ENCODE measurements at places on chromosomes 6 and 20.

GRCh38 chr6:31453259-31453658 lies 44.7 kb upstream of the MICB start:
- DNase-seq, result no peak

GRCh38 chr6:19557191-19557590 lies 280.0 kb upstream of the ID4 start:
- DNase-seq, result no peak

- DNase-seq, result no peak
Observed at GRCh38 chr6:123480986-123481385, 155.8 kb downstream of the TRDN start.

- no peak for DNase-seq
Observed at GRCh38 chr20:11159728-11160127, 485.9 kb upstream of the JAG1 start.

DNA sequence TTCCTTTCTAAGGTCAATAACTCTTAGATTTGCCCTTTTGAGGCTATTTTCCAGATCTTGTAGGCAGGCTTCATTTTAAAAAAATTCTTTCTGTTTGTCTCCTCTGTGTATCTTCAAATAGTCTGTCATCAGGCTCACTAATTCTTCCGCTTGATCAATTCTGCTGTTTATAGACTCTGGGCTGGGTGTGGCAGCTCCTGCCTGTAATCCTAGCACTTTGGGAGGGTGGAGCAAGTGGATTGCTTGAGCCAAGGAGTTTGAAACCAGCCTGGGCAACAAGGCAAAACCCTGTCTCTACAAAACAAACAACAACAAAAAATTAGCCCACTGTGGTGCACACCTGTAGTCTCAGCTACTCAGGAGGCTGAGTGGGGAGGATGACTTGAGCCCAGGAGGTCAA lies 40.0 kb upstream of the SCP2D1 start:
- DNase-seq, result no peak

- DNase-seq, result no peak
Observed at GRCh38 chr6:145213614-145214013, 521.7 kb downstream of the EPM2A start.

GRCh38 chr20:17560344-17561074 lies 9.4 kb upstream of the DSTN start:
- DNase-seq, result no peak

GRCh38 chr6:36688063-36688738 lies 9.4 kb upstream of the RAB44 start:
- DNase-seq, result no peak

DNA sequence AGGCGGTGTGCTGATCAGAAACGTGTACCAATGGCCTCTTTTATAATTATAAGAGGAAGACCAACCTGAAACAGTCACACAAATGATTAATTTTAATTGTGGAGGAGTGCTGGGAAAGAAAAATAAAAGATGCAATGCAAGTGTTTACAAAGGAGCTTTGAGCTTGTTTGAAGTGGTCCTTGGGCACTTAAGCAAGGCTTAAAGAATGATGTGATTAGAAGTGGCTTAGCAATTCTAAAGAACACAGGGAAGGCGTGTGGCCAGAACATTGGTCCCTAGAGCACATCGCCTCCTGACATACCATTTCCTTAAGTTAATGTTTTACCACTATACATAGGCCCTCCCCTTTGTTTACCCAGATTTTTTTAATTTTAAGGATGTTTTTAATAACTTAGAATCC lies 26.1 kb downstream of the PTPN1 start:
- no peak for DNase-seq

DNA sequence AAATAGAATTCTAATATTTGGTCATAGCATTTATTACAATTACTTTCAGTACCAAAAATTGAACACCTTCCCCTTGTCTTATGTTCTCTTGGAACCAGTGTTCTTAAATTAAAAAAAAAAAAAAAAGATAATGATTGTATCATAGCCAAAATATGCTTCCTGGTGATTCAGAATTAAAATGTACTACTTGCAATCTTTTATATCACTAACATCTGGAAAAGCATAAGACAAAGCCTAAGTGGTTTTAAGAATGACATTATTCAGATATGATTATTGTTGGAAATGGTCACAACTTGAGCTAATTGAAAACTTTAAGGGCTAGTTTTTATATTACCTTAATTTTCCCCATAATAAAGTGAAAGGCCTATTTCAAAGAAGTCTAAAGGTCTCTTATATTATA lies 493.3 kb upstream of the MARCKS start:
- DNase-seq, result no peak

DNA sequence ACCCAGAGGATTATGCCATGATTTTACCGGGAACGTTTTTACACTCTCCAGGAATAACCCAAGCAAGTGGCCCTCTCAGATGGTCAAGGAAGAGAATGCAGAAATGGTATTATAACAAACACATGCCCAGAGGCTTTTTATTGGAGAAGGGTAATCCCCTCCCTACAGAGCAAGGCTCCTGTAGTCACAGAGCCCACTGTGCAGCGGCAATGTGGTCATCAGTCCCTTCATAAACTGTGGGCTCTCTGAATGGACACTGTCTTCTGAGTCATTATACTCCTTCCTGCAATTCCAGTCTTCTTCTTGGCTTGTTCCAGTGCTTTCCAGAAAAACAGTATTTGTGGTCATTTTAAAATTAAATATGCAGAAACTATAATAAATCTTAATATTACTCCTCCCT lies 74.7 kb downstream of the LAMA4 start:
- no peak for DNase-seq

- DNase-seq, result no peak
Observed at GRCh38 chr6:13517116-13517515, 29.7 kb upstream of the GFOD1 start.

- no peak for DNase-seq
Observed at GRCh38 chr20:4788314-4788713, 66.6 kb downstream of the PRND start.

DNA sequence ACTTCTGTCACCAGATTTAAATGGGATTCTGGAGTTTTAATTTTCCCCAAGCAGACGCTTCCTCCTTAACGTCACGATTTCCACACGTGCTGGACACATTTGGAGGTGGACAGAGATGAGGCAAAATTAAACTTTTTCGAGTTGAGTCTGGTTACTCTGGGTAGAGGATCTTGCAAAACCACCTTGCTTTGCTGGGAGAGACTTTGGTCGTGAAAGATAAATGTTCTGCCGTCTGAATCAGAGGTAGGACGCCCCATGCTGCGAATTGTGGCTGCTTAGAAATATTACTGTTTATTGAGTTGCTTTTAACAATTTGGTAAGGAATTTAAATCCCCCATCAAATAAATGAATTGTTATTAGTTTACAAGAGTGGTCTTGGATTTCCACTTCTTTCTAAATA lies 46.8 kb downstream of the CTCFL start:
- DNase-seq, result no peak

DNA sequence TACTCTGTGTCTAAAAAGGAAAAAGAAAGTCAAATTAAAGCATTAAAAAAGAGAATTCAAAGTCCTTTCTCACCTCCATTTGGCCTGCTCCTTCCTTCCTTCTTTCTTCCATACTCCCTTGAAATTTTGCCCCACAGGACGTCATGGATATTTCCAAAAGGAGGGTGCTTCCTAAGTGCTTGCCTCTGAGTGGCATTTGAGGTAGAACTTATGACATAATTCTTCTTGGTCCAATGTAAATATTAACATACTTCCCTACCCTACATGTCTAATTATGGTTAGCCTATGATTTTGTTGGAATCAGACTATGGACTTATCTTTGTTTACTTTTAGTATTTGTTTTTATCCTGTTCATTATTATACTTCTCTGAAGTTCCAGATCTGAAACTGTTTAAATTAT lies 132.3 kb downstream of the PFDN4 start:
- DNase-seq, result no peak

DNA sequence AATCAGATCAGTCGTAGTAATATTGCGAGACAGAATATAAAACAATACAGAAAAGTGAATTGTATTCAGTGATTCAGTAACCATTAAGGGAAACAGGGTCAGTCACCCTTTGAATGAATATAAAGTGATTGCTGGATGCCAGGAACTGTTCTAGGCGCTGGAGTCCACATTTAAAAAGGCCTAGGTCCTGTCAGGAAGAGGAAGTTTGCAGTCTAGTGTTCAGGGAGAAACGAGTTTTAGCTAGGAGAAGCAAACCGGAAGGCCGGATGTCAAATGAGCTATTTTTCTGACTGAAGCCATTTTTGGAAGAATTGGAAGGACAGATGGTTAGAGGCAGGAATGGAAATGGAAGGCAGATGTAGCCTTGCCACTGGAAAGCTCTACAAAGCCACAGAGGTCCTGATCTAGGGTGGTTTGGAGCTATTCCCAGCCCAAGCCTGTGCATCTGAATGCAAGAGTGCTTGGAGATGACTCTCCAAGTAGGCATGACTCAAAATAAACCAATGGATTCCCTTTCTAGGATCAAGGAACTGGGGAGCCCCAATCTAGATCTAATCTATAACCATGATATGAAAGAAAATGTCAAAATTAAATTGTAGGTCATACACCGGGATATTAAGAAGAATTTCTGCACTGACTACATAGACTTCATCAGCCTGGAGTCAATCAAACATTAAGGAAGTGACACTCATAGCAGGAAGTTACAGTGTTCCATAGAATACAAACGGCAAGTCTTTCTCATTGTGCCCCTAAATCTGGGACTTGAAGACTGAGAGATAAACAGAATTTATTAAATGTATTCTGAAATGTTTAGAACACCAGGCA lies 36.8 kb upstream of the CDKAL1 start:
- DNase-seq, result no peak

- DNase-seq, result no peak
Observed at GRCh38 chr6:132316970-132317369, 84.3 kb downstream of the MOXD1 start.

DNA sequence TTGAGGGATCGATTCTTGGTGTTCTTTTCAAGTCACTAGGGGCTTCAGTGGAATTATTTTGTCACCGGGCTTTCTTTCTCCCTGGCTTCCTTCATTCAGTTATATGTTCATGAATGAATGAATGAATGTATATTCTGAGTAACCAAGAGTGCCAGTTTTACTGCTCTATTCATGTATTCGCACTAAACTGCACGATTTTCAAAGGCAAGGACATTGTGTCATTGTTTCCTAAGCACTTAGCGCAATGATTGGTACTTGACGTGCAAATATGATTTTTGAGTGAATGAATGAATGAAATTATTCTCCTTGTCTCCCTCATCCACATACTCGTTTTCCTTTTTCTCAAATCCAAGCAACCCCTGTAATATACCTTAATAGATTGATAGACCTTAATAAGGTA lies 822 bp downstream of the AFG1L start:
- DNase-seq, result no peak

DNA sequence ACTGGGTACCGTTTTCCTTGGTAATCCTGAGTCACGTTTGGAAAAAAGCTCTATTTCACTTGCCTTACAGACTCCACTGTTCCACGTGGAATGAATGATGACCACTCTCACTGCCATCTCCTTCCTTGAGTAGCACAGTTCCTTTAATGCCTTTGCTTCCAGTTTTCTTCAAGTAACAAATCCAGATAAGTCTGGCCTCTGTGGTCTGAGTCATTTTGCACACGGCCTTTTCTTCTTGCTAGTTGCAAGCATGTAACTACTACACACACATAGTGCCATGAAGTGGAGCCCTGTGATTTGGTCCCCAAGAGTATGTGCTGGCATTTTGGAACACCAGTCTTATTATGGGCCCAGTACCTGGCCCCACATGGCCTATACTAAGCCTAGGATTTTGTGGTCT lies 182.8 kb downstream of the SASH1 start:
- no peak for DNase-seq

DNA sequence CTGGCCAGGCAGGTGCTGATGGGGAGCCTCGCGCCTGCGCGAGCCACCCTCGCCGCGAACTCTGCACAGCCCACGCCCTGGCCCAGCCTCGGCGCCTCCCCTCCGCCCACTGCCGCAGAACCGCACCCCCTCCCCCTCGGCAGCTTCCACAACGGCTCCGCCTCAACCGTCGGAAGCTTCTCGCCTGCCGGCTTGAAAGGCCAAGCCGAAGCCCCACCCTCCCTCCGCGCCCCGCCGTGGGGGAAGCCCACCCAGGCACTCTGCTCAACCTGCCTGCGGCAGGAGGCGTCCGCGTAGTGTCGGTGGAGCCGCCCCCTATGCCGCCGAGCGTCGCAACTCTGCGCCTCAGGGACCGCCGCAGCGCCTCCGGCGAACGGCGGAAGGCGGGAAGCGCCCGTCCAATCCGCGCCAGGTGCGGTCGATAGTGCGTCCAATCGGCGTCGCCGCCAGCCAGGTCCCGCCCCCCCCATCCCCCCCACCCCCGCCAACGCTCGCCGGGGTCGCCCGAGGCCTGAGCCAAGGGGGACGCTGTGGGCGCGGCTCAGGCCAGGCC lies at the start of gene SYCP2:
TSS of gene SYCP2 (minus strand) at position 342 of the 553 bp plus-strand sequence. CDS start 11,224 bp downstream, outside the sequence.
- peak; percentile 25 for DNase-seq

DNA sequence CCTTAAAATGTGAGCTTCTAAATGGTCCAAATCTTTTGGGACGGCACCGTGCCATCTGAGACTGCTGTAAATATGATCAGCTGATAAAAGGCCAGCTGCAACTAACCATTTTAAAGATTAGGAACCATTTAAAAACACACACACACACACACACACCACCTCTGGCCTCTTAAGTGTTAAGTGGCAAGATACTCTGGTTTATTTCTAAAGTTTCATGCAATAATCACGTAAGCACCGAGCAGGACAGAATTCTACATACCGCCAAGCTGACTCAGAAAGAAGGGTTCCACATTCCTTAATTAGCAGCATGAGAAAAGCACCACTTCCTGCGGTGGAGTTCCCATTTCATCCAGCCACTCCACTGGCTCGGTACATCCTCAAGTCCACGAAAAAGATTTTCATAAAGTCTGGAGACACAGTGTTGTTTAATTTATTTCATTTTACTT lies 17.8 kb upstream of the ZNF217 start:
- no peak for DNase-seq

- no peak for DNase-seq
Observed at GRCh38 chr6:156840136-156840535, 63.0 kb downstream of the ARID1B start.

DNA sequence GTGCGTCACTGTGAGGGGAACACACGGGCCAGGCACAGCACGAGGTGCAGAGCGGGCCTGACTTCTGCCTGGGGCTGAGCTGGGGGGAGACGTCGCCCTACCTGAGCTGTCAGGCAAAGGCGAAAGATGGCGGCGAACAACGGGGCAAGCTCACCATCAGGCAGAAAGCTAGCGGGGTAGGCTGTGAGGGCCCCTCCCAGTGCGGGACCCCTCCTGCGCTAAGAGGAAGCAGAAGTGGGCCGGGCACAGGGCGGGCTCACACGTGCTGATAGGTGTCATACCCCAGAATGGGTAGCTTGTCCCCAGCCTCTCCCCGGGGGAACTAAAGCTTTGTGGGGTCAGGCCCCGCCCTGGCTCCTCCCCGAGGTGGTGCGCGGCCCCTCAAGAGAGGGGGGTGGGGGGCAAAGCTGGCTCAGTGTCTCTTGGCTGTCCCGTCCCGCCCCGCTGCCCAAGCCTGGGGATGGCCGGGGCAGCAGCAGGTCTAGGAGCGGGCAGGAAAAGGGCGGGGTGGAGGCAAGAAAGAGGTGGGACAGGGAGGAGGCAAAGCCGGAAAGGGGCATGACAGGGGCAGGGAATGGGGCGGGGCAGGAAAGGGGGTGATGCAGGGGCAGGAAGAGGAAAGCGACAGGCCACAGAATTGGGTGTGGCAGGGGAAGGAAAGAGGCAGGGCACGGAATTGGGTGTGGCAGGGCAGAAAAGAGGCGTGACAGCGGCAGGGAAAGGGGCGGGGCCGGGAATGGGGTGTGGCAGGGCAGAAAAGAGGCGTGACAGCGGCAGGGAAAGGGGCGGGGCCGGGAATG lies 14.7 kb downstream of the UCKL1 start:
- DNase-seq, result peak; percentile 43

- DNase-seq, result no peak
Observed at GRCh38 chr6:133977983-133978895, 25.2 kb downstream of the TBPL1 start.

- no peak for DNase-seq
Observed at GRCh38 chr6:163750431-163751031, 336.0 kb downstream of the QKI start.

- DNase-seq, result no peak
Observed at GRCh38 chr6:7087491-7087979, 20.2 kb upstream of the RREB1 start.
